ENCODE measurements at places on chromosomes 11 and 22.

DNA sequence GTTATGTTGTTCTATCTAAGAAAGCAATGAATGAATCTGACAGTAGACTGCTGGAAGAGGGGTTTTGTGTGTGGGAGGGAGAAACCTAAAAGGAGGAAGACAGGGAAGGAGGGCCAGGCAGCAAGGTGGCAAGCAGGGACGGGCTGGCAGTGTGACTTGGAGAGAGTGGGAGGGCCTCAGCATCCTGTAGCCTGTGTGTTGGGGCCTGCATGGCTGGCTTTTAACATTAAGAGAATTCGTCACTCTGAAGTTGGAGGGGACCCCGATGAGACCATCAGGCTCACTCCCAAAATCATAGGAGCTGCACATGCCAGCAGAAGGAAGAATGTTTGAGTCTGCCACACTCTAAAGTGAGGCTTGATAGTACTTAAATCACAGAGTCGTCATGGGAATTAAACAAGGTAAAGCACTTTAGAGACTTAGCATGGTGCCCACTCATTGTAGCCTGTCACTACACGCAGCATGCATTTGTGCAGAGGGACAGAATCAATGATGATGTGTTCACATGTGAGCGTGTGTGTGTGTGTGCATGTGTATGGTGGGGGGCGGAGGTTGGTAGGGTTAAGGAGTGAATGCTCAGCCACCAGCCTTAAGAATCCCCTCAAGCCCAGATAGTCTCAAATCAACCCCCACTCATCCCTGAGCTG lies 199.5 kb downstream of the TENM4 start:
- DNase-seq = no peak

GRCh38 chr22:48688366-48688765 lies 1139.3 kb downstream of the BRD1 start:
- no peak for DNase-seq

- DNase-seq = no peak
Observed at GRCh38 chr11:9639985-9640384, 23.9 kb upstream of the SWAP70 start.

DNA sequence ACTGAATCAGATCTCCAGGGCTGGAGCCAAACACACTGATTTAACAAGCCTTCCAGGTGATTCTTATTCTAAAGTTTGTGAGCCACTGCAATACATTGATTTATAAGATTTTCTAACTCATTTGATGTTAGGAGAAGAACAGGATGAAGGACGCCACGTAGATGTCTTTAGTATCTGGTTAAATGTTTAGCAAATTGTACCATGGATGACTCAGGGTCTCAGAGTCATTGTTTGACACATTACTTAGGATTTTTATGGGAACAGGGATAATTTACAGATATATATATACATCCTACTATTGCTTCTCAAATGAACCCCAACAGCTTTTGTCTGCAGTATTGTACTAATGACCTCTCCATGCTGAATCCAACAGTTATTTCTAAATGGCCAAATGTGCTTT lies 143.1 kb upstream of the DDI1 start:
- DNase-seq = no peak

DNA sequence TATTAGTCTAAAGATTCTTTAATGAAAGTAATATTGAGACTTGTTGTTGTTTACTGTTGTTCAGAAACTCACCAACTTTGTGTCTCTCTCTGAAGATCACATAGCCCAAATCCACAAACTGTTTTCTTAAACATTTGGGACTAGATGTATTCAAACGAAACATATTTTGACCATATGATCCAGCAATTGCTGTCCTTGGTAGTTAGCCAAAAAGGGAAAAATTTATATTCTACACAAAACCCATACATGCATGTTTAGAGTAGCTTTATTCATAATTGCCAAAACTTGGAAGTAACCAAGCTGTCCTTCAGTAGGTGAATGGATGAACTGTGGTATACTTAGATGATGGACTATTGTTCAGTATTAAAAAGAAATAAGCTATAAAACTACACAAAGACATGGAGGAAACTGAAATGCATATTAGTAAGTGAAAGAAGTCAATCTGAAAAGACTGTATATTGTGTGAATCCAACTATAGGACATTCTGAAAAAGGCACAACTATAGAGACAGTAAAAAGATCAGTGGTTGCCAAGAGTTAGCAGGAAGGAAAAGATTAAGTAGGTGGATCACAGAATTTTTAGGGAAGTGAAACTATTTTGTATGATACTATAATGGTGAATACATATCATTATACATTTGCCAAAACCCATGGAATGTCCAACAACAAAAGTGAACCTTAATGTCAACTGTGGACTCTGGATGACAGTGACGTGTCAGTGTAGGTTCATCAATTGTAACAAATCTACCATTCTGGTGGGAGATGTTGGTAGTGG lies 442.9 kb downstream of the INSC start:
- no peak for DNase-seq

- DNase-seq = no peak
Observed at GRCh38 chr11:118448294-118448693, 12.0 kb downstream of the KMT2A start.

- DNase-seq = peak; percentile 70
Observed at GRCh38 chr11:19742588-19743292, 30.1 kb downstream of the NAV2 start.

DNA sequence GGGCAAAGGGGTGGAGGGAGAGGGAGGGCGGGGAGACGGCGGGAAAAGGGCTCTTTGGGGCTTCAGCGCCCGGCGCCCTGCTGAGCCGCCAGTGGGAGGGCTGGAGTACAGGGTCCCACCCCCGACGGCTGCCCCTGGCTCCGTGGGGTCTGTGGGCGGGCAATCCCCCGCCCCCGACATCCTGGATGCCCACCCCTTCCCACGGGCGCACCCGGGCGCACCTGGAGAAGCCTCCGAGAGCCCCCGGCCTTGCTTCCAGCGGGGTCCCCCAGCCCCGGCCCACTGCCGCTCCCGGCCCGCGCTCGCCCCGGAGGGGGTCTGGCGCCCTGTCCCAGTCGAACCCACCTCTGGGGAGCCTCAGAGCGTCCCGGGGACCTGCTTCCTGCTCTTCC lies 394 bp downstream of the CHRM4 start:
- DNase-seq = no peak

DNA sequence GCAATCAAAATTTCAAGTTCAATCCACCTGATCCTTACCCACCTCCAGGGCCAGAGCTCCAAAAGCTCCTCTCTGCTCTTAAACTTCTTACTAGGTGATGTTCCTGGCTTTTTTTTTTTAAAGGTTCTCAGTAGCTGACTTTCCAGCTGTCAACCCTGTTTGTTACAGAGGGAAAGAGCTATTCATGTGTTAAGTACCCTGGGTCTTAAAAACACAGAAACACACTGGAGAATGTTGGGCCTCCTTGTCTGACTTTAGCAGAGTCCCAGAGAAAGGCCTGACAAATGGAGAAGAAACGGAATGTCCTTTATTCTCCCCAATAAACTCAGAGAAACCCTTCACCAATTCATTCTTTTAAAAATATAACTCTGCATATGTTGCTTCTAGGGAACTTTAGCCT lies 3.2 kb downstream of the LRRC4C start:
- no peak for DNase-seq

- DNase-seq = peak; percentile 66
Observed at GRCh38 chr11:126495281-126496220, 140.1 kb downstream of the ST3GAL4 start.

GRCh38 chr22:42536166-42536565 lies 16.6 kb upstream of the RRP7A start:
- no peak for DNase-seq

DNA sequence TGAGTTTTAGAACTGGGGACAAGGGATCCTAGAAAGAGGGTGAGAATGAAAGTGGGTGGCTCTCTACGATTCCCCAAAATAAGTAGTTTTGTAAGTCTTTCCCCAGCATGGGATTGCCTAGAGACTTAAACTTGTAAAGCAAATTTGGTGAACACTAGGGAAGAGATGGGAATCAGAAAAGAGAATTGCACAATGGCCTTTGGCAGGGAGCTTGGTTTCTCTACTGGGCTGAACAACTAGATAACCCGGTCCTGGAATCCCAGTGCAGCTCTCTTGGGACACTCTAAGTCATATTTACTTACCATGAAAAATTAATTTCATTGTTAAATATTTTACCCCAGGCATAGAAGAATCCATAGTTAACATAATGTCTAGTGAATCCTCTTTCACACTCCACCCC lies 16.5 kb upstream of the USP18 start:
- DNase-seq = no peak

GRCh38 chr22:50262973-50263617 lies 1.6 kb upstream of the MAPK12 start:
- DNase-seq = no peak

DNA sequence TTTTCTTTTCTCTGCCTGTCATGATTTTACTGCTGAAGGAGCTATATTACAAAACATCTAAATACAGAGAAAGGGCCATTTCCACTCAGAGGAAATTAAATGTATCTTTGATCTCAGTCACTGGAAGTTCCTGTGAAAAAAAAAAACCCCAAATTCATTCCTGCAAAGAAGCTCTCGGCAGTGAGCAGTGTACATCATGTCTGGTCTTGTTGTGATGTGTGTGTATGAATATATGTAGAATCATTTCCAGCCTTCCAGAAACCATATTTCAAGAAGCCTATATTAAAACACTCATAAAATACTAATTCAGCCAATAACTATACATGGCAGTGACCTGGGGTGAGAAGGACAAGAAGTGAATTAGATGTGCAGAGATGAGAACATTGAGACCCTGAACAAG lies 393.2 kb upstream of the TENM4 start:
- no peak for DNase-seq

GRCh38 chr22:23772649-23773473 lies at the start of gene MMP11:
MMP11 (plus strand) TSS chr22:23772849; CDS start chr22:23772871, 22 bp downstream.
- DNase-seq = peak; percentile 79

- DNase-seq = peak; percentile 71
Observed at GRCh38 chr22:50260801-50261614, 475 bp downstream of the MAPK12 start.

DNA sequence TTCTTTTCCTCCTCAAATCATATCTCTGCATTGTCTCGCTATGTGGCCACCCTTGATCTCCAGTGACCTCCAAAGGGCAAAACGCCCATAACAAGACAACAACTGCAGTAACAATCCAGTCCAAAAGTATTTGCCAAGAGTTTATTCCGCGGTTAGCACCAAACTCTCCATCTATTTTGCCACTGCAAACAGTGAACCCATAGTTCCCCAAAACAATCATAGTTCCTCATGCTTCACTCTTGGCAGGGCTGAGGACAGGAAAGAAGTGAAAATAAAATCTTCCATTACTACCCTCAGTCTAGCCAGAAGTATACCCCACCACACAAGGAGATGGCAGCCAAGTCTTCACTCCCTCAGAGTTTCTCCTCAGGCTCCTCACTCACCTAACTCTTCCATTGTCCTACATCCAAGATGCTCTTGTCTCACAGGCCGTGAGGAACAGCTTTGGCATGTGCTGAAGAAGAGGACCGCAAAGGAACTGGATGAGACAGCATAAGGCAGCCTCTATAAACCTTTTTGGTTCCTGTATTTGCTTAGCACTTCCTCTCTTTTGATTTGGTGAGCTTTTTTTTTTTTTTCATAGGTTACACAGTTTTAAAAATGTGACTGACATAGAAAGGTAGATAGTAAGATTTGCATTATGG lies at the start of gene LPXN:
TSS of gene LPXN (minus strand) at position 480 of the 644 bp plus-strand sequence. CDS start at position 396, 84 bp downstream.
- DNase-seq = no peak

DNA sequence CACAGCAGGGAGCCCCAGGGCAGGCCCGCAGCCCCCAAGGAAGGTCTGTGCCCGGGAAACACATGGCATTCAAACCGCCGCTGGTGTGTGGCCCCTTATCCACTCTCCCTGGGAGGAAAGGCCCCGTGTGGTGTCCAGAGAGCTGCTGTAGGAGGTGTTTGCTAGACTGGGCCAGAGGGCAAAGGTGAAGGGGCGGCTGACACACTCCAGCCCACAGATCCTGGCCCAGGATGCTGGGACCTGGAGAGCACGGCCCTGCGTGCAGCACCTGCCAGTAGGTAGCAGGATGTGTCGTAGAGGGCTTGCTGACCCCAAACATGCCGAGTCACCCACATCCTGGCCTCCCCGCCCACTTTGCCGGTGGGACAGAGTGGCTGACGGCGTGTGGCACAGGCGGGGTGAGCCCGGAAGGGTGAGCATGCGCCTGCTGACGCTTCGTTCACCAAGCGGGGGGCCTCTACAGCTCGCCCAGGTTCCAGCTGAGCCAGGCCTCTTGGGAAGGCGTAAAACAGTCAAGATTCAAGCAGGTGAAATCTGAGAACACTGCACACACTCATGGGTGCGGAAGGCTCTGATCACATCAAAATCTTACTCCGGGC lies 11.0 kb downstream of the OSBPL5 start:
- DNase-seq = no peak

- DNase-seq = no peak
Observed at GRCh38 chr11:132103021-132103420, 732.6 kb downstream of the NTM start.

GRCh38 chr11:70661761-70662501 lies 263.6 kb downstream of the CTTN start:
- DNase-seq = peak; percentile 74

DNA sequence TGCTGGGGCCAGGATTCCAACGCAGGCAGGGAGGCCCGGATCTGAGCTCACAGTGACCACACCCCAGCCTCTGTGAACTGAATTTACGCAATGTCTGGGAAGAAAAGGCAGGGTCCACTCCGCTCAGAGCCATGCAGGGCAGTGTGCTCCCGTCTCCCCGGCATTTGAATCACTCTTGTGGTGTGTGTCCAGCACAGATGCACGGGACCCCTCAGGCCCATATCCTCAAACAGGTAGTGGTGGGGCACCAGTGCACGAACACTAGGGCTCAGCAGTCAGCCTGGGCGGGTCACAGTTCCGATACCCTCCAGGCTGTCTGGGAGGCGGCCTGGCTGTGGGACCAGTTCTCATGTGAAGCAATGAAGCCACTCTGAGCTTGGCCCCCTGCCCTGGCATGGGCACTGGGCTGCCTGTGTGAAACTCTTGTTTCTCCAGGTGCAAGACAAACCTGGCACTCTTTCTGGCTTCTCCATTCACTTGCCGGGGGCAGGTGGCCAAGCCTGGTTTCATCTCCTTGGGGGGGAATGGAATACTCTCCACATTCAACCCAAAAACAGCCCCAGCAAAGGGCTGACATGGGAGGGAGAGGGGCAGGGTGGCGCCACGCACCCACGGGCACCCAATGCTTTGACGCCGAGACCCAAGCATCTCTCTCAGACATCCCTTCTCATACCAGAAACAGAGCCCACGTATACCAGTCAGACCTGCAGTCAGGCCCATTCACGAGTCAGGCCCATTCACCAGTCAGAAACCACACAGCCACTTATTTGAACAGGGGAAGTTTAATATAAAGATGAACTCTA lies 14.3 kb downstream of the DHCR7 start:
- no peak for DNase-seq

Measured in BE2C (cell line).